Ureter (tissue), 1 donor: ENCODE measurements at places on chromosomes 7 and 10. TPM values are rescaled to one million over a fixed set of nuclear protein-coding genes. Genes with fewer than 3 reads are reported as not detected.

DNA sequence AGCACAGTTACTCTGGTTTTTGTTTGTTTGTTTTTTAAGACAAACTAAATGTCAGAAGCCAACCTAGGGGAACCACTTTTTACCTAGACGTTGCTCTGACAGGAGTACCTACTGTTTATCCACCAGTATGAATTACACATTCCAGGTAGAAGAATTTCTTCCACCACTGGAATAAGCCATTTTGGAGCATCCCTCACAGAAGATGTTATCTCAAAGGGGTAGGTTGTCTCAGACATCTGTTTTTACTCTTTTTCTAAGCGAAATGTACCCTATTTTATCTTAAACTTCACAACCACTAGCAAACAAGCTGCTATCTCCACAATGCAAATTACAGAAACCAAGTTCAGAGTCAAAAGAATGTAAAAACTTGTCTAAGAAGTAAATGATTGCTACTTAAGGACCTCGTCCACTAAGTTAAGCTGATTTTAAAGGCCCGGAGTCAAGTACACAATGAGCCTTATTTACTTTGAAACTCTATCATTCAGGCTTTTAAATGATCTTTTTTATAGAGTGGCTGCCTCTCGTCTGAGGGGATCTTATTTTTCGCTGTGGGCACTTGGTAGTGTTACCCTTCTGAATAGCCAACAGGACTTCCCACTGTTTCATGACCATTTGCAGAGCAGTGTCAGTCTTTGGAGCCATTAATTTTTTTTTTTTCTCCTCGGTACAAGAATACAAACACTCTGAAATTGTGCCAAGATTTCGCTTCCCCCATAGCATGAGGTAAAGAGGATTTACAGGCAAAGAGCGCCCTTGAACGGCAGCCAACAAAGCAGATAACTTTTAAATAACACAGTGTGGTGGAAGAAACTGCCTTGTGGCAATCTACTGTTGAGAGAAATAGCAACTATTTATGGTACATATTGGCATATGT lies 15.7 kb upstream of the ARMC3 start:
- DNase-seq, result no peak

DNA sequence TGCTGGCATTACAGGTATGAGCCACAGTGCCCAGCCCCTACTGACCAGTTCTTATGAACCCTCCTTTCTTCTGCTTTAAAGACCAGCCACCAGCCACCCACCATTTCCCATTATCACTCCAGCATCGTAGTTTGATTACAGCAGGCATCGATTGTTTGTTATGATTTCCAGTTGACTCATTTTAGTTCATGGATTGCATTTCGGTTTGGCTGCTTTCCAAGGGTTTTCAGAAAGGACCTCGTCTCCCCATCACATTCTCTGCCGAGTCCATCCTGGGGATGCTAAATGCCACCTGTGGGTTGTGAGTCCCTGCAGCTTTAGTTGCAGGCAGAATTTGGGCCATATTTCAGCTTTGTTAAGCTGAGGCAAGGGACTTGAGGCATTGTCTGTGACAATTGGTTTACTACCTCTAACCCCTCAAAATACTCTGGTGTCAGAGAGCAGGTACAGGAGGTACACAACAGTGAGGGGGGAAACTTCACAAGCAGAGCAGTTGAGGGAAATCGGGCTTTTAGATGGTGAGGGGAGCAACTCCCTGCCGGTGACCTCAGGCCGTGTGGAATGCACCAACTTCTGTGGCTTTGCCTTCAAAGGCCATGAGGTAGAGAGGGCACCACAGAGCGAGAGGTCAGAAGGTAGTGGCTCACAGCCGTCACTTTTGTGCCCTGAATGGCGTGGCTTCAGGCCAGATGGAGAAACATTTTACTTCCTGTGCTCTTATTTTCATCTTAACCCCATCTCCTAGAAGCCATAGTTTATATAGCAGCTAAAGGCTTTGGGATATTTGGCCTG lies 203.8 kb downstream of the CCDC3 start:
- DNase-seq, result no peak

UTF1 gene
- not detected for total RNA-seq

SH2D4B gene
- not detected for total RNA-seq

- DNase-seq, result no peak
Measured at GRCh38 chr7:10343108-10343507, 630.6 kb upstream of the PHF14 start.

GRCh38 chr10:8275911-8276310 lies 221.4 kb downstream of the GATA3 start:
- no peak for DNase-seq

ADIRF gene
- 790 TPM for total RNA-seq

DNA sequence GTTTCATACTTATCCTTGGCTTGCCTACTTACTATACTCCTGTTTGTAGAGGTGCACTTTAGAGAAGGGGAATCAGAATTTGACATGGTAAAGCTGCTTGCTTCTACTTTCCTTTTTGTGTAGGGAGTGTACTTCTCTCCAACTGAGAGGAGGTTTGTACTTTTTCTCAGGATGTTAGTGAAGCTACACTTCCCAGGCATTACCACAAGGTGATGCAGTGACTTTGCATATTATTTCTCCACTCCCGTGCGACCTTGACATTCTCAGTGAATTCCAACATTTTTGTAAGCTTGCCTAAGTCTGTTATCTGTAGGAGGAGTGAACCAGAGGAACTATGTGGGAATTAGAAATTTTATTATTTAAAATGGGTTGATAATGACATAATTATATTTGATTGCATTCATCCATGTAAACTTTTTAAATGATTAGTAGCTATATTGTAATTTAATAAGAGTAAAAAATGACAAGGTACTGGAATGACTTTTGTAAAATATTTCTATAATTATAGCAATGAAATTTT lies 5.2 kb downstream of the TAX1BP1 start:
- DNase-seq, result no peak

- DNase-seq, result peak; percentile 44
Measured at GRCh38 chr10:78890506-78890905, 178.3 kb upstream of the ZMIZ1 start.

GRCh38 chr7:5769571-5769970 lies 11.9 kb downstream of the RNF216 start:
- no peak for DNase-seq

GRCh38 chr10:115094416-115095140 lies 1.4 kb downstream of the ATRNL1 start:
- DNase-seq, result no peak

- no peak for DNase-seq
Measured at GRCh38 chr10:11612021-11613001, 861 bp upstream of the USP6NL start.

GRCh38 chr10:103727546-103727963 lies 127.8 kb downstream of the SH3PXD2A start:
- no peak for DNase-seq

DNA sequence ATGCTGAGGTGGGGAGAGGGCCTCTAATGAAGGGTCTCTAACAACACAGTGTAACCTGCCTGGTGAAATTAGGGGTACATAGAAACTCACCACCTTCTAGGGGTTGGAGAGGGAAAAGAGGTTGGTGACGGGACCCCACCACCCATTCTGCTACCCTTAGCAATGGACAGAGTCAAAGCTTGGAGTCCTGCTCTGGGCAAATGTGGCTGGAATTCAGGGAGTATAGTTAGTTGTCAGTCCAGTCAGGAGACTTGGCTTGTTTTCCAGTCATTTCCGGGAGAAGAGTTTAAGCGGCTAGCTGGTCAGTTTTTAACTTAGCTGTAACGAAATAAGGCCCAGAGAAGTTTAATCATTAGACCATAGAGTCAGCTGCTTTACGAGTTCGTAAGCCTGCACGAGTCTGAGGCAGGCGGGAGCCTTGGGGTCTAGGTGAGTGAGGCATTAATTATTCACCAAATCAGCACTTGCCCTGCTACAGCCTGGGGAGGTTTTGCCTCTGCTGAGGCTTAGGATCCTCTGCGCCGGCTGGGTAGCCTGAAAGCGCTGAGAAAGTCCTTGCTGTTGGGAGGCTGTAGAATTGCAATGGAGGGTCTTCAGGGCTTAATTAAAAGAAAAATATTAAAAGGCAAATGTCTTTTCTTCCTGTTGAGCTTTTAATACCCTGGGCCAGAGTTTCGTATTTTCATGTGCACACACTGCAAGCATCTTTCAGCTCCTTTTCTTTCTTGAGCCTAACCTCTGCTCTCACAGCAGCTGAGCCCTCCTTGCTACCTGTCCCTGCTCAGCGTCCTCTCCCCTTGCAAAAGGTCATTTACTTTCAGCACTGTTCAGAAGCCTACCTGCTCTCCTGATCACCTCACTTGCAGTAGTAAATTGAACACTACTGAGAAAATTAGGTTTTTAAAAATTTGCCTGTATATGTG lies 1.5 kb upstream of the LAMB1 start:
- DNase-seq, result no peak

PNLIPRP2 gene
- total RNA-seq, result not detected

DNA sequence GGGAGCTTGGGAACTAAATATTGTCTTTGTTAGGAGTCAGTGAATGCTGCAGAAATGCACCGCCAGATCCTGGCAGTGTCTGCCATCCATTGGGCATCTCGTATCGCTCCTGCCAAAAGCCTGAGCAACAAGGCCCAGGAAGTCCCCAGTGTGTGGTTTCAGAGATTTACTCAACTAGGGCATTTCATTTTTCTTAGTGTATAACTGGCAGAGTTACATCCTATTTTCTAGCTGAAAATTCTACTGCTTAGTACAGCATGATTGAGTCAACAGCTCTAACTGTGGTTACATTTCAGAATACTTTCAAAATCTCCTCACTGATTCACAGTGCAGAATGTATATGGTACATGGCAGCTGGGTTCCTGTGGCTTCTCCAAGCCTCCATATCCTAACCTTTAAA lies 95.8 kb upstream of the CREB5 start:
- DNase-seq, result no peak

DNA sequence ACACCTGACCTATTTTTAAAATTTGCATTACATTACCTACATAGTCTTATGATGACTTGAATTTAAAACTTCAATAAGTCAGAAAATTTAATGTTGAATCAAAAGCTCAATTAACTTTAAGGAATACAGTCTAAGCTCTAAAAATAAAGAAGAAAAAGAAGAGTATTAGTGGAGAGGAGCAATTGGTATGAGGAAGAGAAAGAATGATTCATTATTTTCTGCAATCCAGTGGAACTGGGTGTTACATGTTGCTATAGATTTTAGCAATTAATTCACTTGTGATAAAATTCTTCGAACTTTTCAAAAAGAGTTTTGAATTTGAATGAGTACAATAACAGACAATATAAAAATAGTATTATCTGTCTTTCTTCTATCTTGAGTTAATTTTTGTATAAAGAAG lies 158.9 kb upstream of the POT1 start:
- DNase-seq, result no peak

AKR1C1 gene
- 31.4 TPM for total RNA-seq

- no peak for DNase-seq
Measured at GRCh38 chr10:77049896-77050295, 587.7 kb downstream of the KCNMA1 start.

DNA sequence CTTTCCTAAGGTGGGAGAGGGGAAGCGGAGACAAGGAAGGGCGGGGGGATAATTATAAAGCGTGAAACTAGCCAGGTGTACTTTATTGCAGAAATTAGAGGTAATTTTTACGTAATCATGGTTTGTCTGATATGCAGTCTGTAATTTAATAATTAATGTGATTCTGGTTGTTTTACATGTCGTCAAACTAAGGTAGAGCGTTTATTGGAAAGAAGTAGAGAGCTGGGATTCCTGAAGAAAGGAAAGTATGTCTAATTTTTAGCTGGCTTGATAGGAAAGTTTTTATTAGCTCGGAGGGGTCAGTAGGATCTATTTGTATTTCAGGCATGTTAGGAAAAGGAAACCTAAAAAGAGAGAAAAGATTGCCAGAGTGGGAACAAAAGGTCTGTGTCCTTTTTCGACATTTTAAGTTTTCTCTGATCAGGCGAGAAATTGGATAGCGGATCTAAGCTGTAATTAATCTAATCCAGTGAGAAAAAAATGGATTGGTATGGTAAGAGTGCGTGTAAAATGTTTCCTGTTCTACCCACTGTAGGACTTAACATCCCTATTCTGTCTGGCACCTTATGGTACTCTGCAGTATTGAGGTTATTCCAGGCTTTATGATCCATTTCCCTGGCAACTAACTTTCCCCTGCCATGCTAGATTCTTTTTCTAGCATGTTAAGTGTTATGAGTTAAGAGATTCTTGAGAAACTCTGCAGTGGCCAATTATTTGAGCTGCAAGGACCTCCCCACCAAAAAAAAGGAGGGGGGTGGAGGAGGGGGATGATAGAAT lies 1.4 kb downstream of the CELF2 start:
- no peak for DNase-seq

DNA sequence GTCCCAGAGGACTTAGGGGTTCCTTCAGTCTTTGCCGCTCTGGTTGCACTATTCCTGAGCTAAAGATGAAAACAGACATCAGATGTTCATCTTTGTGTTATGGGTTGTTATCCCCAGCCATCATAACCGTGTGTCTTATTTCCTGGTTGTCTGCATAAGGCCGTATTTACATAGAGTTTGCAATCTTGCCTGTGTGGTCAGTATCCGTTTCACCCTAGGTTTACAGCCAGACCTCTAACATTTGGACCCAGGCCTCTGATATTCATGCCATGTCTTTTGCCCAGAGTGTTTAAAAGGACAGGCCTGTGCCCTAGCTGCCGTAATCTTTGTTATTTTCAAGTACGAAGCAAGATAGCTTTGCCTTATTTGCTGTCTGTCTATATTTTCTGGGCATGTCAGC lies 26.6 kb downstream of the LRRC4 start:
- no peak for DNase-seq

PTPRZ1 gene
- 0.26 TPM for total RNA-seq

CYP3A4 gene
- total RNA-seq, result not detected

DNA sequence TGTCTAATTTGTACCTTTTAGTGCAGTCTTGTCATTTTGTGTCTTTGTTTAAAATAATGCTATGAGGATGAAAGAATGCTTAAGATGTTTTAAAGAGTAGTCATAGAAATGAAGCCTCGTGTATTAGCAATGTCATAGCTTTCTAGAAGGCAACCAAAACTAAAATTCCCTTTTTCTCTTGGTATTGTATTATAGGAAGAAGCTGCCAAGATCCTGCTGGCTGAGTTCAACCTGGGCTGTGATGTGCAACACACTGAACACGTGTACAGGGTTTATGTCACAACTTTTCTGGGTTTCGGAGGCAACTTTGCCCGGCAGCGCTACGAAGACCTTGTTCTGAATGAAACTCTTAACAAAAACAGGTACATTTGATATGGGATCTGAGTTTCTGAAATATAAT lies 36.2 kb downstream of the COX15 start:
- DNase-seq, result no peak
